Activated CD4-positive, alpha-beta memory T cell treated with anti-CD3 and anti-CD28 coated beads for 36 hours (primary cell): ENCODE measurements at places on chromosomes 2 and 18. TPM values are rescaled to one million over a fixed set of nuclear protein-coding genes. Genes with fewer than 3 reads are reported as not detected.

Gene GEN1
- 30.9 TPM for total RNA-seq

DNA sequence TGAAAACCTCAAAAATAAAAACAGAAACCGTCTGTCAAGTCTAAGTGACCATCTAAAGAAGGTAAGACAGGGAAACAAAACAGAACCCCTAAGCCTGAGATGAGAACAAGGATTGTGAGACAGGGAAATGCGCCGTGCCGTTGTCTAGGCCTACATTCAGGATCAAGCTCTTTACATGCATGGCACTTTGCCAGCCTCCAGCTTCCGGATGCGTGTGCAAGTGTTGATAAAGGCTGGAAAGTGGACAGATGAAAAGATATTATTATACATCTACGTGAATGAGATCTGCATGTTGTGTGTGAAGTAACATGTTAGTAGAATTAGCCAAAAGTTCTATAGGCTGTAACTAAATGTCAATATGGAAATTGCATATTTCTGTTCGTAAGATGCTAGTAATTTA, 28.6 kb upstream of the TMEM87B start:
- H3K4me1 ChIP-seq, result no peaks in the 10 kb centered on the region
- peaks cover 2% of the 10 kb centered on the region for H3K27me3 ChIP-seq
- H3K27ac ChIP-seq, result no peak overlapping the region

Gene TBR1
- not detected for total RNA-seq

GRCh38 chr2:30800159-30800558, 7.1 kb downstream of the CAPN13 start:
- no peak overlapping the region for H3K4me3 ChIP-seq
- no peak for DNase-seq

GRCh38 chr2:155965415-155966063, 367.0 kb downstream of the NR4A2 start:
- H3K4me3 ChIP-seq, result no peak overlapping the region
- H3K36me3 ChIP-seq, result no peaks in the 10 kb centered on the region
- no peak for DNase-seq
- no peak overlapping the region for H3K27ac ChIP-seq
- H3K27me3 ChIP-seq, result no peaks in the 10 kb centered on the region
